NCI-H1694 (cell line): ENCODE measurements at places on chromosomes 1 and 21.

DNA sequence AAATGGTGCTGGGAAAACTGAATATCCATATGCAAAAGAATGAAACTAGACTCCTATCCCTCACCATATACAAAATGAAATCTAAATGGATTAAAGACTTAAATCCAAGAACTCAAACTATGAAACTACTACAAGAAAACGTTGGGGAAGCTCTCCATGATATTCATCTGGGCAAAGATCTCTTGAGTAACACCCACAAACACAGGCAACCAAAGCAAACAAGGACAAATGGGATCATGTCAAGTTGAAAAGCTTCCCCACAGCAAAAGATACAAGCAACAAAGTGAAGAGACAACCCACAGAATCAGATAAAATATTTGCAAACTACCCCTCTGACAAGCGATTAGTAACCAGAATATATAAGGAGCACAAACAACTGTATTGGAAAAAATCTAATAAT is 13.8 kb downstream of the TTC13 start:
- no peak for DNase-seq

- DNase-seq, result no peak
Measured at GRCh38 chr1:116407033-116407432, 34.0 kb downstream of the ATP1A1 start.

GRCh38 chr1:205935869-205936268 is 7.4 kb downstream of the SLC26A9 start:
- no peak for DNase-seq

DNA sequence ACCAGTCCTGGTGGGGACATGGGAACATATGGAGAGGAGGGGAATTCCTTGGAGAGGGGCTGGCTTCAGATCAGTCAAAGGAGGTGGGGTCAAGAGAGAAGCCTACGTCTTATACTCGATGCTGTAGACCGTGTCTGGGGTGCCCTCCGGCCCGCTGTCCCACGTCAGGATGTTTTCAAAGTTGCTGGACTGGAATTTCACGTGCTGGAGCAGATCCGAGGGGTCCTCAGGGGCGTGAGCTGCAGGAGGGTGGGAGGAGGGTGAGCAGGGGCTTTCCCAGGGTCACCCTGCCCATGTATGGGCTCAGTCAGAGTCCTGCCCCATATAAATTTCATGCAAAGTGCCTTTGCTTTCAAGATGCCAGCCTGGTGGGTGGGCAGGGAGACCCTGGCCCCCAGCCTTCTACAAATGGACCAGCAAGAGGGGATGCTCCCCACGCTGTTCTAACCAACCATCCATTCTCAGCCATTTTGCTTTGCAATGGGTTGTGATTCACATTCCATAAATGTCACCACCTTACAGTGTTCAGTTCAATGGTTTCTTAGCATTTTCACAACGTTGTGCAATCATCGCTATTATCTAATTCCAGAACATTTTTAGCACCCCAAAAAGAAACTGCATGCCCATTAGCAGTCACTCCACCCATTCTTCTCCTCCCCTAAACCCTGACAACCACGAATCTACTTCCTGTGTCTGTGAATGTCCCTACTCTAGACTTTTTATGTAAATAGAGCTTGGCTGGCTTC is 4.3 kb downstream of the IL22RA1 start:
- DNase-seq, result no peak

DNA sequence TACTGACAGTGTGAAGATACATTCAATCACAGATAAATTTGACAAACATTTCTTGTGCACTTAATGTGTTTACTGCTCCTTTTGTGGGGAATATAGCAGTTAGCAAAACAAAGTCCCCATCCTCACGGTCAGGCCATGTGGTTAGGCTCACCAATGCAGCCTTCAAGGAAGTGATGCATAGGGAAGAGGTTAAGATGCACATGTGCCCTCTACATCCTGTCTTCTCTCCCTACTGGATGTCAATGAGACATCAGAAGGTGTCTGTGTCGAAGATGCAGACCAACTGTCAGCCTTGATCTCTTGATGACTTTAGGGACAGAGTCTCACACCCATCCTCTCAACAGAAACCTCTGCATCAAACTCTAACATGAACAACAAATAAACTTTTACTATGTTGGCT is 78.7 kb downstream of the FH start:
- no peak for DNase-seq

DNA sequence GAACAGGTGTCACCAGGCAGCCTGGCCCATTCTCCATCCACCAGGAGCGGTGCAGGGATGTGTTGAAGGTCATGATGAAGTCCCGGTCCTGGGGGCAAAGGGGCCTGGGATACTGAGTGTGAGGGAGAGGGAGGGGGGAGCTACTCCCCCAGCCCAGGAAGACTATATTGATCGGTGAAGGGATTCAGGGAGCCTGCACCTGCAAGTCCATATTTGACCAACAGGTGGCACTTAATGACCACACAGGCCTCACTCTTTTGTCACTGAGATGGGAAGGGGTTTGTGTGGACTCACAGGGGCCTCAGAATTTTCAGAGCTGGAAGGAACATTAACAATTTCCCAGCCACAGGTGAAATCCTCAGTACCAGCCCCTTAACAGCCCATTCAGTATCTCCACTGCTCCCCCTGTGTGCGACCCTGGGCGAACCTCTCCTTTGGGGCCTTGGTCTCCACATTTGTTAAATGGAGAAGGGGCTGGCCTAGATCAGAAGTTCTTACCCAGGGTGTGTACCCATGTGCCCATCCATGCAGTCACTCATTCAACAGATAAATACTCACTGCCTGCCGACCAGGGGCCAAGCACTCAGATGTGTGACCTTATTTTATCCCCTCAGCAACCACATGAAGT is 55.6 kb downstream of the NKAIN1 start:
- DNase-seq, result peak; percentile 34

- no peak for DNase-seq
Measured at GRCh38 chr1:30908696-30909364, at the start of gene SDC3. Gene SDC3 (minus strand): TSS chr1:30908758. CDS start chr1:30908586, 172 bp downstream.

- no peak for DNase-seq
Measured at GRCh38 chr21:34914239-34914638, 134.9 kb downstream of the RUNX1 start.

DNA sequence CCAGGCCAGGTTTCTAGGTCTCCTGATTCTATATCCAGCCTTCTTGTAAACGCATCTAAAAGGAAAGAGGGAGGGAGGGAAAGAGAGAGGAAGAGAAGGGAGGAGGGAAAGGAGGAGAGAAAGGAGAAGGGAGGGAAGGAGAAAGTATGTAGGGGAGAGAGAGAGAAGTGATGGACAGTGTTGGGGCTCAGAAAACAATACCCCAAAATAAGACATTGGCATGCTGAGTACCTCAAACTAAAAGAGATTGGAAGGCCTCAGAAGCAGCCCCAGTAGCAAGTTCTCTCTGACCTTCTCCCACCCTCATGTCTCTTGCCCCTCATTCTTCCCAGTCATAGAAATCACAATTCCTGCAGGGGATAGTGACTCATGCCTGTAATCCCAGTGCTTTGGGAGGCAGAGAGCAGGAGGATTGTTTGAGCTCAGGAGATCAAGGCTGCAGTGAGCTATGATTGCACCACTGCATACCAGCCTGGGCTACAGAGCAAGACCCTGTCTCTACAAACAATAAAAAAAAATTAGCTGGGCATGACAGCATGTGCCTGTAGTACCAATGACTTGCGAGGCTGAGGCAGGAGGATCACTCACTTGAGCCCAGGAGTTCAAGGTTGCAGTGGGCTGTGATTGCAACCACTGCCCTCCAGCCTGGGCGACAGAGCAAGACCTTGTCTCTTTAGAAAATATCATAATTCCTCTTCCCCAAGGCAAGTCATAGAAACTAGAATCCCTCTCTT is 51.2 kb downstream of the DNTTIP2 start:
- no peak for DNase-seq

- DNase-seq, result no peak
Measured at GRCh38 chr1:94765958-94766357, 54.2 kb upstream of the SLC44A3 start.

DNA sequence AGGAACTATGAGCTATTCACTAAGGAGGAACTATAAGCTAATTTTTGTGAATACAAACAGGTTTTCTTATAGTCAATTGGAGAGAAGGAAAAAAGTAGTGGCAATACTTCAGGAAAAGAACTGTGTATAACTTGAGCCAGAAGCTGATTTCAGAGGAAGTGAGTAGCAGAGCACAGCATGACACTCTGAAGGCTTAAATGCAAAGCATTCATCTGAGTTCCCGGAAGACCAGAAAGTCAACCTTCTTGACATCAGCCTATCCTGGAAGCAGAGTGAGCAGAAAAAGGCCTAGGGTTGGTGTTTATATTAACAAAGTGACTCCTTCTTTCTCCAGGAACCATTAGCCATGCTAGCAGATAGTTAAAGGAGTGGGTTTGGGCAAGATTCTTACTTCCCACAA is 545.2 kb downstream of the MRPL39 start:
- DNase-seq, result no peak

DNA sequence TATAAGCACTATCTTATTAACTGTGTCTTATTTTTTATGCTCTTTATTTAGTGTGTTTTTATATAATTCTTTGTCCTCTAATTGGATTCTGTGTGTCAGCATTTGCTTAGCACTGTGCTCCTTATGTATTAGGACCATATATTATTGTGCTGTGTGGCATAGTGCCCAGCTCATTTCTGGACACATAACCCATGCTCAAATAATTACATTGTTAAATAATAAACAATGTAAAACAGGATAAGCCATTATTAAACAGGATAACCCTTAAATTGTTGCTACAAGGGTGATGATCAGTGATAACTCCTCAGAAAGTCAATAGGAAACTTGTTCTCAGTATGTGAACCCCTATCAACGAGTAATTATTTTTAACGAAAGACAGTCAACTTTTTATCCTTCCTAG is 150.4 kb downstream of the ADGRL4 start:
- DNase-seq, result no peak

- DNase-seq, result no peak
Measured at GRCh38 chr1:109627692-109628399, 8.2 kb downstream of the AMPD2 start.

- DNase-seq, result no peak
Measured at GRCh38 chr1:21259316-21260076, 30.8 kb downstream of the ECE1 start.

DNA sequence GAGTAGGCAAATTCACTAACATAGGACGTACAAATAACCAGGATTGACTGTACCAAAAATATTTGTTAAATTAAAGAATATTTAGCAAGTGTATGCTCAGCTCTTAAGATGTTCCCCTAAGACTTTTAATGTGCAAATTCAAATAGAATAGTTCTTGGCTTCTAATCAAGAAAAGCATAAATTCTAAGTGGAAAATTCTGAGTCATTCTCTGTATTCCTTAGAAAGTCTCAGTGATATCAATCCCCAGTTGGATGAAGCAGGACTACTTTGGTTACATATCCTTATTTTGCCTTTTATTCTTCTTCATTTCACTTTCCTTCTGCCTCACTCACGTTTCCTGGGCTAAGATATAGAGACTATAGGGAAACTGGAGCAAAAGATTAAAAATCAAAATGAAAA is 130.2 kb downstream of the IFI44 start:
- no peak for DNase-seq

- no peak for DNase-seq
Measured at GRCh38 chr1:150703427-150703826, 6.5 kb upstream of the GOLPH3L start.

DNA sequence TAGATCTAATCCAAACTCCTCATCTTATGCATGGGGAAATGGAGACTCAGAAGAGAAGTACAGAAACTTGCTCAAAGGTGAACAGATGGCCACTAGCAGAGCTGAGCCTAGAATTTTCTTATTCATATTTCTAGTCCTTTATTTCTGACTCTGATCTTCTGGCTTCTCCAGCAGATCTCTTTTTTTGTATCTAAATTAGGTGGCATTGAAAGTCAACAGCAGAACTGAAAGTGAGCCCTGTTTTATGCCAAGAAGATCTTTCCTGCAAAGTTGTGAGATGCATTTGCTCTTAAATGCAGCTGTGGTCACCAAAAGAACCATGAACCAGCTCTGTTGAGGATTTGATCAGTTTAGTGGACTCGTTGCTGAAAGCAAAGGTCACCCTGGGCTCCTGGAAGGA is 75.5 kb downstream of the KAZN start:
- no peak for DNase-seq

GRCh38 chr1:71956613-71957285 is 325.6 kb downstream of the NEGR1 start:
- DNase-seq, result no peak

GRCh38 chr1:12146343-12147112 is 20.3 kb upstream of the TNFRSF1B start:
- DNase-seq, result no peak

DNA sequence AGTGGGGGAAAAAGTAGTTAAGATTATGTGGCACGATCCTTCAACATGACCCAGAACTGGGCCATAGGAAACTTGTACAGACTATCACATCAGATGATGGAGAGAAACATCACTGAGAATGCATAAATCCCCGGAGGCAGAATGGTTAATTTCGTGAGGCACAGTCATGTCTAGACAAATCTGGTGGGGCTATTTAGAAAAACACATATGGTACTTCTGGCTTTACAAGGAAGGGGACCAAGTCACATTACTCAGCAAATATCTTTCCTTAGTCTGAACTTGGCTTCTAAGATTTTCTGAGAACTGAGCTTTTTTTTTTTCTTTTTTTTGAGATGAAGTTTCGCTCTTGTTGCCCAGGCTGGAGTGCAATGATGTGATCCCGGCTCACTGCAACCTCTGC is 9.2 kb upstream of the UQCRHL start:
- no peak for DNase-seq

GRCh38 chr1:169115891-169116585 is 9.5 kb downstream of the ATP1B1 start:
- DNase-seq, result no peak

GRCh38 chr1:44785029-44785380 is 3.0 kb downstream of the BEST4 start:
- DNase-seq, result no peak

DNA sequence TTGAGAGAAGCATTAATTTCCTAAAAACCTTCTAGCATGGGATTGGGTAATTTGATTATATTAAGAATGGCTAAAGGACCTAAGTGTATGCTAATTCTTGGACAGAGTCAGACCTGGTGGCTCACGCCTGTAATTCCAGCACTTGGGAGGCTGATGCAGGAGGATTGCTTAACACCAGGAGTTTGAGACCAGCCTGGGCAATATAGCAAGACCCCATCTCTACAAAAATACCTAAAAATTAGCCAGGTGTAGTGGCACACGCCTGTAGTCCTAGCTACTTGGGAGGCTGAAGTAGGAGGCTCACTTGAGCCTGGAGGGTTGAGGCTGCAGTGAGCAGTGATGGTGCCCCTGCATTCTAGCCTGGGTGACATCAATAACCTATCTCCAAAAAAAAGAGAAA is 45.9 kb upstream of the BMP8A start:
- DNase-seq, result no peak

- no peak for DNase-seq
Measured at GRCh38 chr1:44223187-44223610, 9.9 kb downstream of the DMAP1 start.

- DNase-seq, result no peak
Measured at GRCh38 chr1:16122916-16123315, 33.0 kb downstream of the EPHA2 start.

DNA sequence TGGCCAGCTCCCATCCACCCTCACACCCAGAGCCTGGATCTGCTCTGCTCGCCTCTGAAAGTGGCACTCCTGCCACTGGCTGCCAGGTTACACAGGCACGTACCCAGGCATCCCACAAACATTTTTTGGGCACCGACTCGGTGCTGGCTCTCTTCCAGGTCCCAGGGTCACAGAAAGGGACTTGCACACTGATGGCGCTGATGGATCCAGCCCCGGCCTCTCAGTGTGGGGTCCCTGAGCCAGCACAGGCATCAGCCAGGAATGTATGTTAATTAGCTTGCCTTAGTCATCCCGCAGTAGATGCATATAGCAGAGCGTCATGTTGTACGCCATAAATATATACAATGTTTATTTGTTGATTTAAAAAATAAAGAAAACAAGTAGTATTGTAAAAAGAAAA is 537.2 kb downstream of the NPHP4 start:
- no peak for DNase-seq

- no peak for DNase-seq
Measured at GRCh38 chr1:231385416-231385748, 36.7 kb downstream of the EGLN1 start.
